ENCODE measurements at places on chromosomes 12 and 14. TPM values are rescaled to one million over a fixed set of nuclear protein-coding genes. Genes with fewer than 3 reads are reported as not detected.

Gene MYF6
- not detected for total RNA-seq

Gene PMEL
- total RNA-seq = not detected

DNA sequence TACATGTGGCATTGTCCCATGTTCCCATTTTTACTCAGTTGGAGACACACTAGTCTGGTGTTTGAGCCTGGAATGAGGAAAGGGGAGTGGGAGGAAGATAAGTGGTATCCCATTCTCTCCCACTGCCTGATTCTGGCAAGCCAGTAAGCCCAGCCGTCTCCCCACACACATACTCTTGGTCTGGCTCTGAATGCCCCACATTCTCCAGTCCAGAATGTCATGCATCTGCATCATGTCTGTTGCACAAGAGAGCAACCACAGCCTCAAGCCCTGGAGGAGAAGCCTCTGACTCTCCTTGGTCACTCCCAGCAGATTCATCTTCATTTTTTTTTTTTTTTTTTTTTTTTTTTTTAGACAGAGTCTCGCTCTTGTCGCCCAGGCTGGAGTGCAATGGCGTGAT lies 48.0 kb downstream of the DRAM1 start:
- no peak overlapping the region for H3K27ac ChIP-seq
- H3K4me3 ChIP-seq = no peak overlapping the region
- H3K27me3 ChIP-seq = no peaks in the 10 kb centered on the region
- H3K4me1 ChIP-seq = no peaks in the 10 kb centered on the region
- H3K36me3 ChIP-seq = no peaks in the 10 kb centered on the region

DNA sequence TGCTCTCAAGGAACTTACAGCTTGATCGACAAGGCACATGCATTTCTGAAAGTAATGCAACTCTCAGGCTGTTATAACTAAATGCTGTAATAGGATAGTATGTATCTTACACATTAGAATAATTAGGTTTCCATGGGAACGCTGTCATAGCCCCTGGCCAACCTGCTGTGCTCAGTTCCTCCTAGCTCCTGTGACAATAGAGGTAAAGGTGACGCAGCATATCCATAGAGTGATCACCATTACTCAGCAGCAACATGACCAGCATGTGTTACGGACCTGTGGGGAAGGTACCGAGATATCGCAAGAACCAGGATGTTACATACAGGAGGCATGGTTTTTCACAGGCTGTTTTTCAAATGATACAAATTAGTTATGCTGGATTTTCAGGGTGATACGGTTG lies 150.7 kb downstream of the CAND1 start:
- no peak overlapping the region for H3K27ac ChIP-seq
- no peaks in the 10 kb centered on the region for H3K27me3 ChIP-seq
- no peaks in the 10 kb centered on the region for H3K4me1 ChIP-seq
- H3K36me3 ChIP-seq = no peaks in the 10 kb centered on the region

DNA sequence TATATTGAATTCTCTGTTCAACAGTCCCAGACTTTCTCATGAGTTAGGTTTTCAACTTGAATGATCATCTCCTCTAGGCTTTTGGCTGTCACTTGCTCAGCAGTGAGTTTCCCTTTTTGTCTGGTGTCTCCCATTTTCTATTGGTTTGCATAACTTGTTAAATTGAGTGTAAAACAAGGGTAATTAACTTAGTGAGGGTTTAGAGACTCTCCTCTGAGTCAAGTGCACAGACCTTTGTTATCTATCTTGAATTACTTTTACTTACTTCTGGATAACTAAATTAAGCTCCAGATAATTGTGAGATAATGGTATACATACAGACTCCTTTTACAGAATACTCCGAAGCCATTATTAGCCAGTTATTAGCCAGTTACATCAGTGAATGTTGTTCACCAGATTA lies 22.0 kb downstream of the MLXIP start:
- H3K36me3 ChIP-seq = no peaks in the 10 kb centered on the region
- H3K27ac ChIP-seq = peak overlapping the region; percentile 62
- DNase-seq = no peak
- no peak overlapping the region for H3K4me3 ChIP-seq

DNA sequence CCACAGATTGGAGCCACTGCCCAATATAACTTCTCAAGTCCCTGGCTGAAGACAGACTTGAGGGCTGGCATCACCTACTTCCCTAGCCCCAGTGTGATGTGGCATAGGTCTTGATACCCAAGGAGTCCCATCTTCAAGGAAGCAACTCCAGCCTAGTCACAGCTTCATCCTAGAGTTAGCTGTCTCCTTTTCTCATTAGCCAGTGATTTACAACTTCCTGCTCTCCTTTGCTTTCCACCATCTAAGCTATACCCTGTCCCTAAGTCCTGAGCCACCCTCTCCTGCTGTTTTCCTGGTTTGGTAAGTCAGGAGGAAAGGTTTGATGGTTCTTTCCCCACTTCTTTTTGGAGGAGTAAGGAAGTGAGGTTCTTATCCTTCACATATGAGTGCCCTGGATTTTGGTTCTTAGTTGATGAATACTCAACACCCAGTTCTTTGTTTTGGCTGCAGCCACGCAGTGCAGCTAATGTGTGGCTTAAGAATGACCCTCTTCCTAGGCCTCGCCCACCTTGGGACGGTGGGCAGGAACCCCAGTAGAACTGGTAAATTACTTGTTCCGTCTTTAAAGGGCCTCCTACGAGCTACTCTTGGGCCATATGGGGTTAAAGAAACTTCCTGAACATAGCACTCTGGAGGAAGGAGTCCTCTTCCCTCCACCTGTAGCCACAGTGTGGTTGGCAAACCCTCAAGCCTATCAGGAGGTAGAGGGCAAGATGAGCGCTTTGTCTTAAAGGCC lies 3.9 kb upstream of the GPX2 start:
- no peak overlapping the region for H3K4me3 ChIP-seq
- H3K36me3 ChIP-seq = no peaks in the 10 kb centered on the region
- no peaks in the 10 kb centered on the region for H3K27me3 ChIP-seq
- DNase-seq = no peak
- H3K27ac ChIP-seq = no peak overlapping the region

DNA sequence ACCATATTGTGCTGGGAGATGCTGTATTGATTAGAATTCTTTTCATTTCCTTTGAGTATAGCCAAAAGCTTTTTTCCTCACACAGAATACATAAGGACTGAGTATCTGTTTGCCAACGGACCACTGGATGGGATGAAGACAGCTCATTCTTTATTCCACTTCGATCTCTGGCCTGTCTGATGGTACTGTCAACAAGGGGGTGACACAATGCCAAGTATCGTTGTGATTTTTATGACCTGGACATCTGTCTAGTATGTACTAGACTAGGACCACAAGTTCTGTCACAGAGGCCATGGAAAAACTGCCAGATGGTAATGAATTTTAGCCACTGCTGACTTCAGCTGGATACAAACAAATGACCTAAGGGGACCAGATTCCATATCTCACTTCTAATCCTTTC lies 502.7 kb downstream of the SOX5 start:
- no peaks in the 10 kb centered on the region for H3K27me3 ChIP-seq
- DNase-seq = no peak
- no peaks in the 10 kb centered on the region for H3K36me3 ChIP-seq
- no peak overlapping the region for H3K4me3 ChIP-seq
- H3K4me1 ChIP-seq = no peaks in the 10 kb centered on the region
- H3K27ac ChIP-seq = no peak overlapping the region

DNA sequence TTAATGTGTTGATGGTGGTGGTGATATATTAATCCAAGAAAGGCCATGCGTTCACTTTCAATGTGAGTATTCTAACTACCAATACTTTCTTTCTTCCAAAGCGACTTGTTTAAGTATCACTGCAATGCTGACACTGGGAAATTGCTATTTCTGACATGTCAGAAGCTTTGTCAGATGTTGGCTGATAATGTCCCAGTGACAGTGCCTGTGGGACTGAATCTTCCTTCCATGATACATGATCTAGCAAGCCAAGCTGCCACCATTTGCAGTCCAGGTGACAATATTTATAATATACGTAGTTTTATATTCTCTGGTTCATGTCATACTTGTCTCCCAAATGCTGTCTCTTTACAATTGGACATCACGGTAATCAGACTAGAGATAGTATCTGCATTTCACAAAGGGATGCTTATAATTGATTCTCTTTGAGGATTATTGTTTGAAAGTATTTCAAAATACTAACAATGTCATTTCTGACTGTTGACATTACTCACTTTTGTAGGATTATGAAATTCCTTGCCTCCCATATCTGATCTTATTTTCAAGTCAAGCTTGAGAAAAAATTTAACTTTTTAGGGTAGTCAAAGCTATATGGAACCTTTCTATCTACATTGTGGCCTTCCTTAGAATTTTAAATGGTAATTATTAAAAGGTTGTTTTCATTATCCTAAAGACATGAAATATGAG lies 57.3 kb downstream of the KNTC1 start:
- H3K4me3 ChIP-seq = no peak overlapping the region
- no peak for DNase-seq
- H3K4me1 ChIP-seq = no peaks in the 10 kb centered on the region
- H3K36me3 ChIP-seq = peaks cover 17% of the 10 kb centered on the region
- H3K27ac ChIP-seq = no peak overlapping the region
